NCI-H1930 (cell line): ENCODE measurements at places on chromosomes 1 and 21.

DNA sequence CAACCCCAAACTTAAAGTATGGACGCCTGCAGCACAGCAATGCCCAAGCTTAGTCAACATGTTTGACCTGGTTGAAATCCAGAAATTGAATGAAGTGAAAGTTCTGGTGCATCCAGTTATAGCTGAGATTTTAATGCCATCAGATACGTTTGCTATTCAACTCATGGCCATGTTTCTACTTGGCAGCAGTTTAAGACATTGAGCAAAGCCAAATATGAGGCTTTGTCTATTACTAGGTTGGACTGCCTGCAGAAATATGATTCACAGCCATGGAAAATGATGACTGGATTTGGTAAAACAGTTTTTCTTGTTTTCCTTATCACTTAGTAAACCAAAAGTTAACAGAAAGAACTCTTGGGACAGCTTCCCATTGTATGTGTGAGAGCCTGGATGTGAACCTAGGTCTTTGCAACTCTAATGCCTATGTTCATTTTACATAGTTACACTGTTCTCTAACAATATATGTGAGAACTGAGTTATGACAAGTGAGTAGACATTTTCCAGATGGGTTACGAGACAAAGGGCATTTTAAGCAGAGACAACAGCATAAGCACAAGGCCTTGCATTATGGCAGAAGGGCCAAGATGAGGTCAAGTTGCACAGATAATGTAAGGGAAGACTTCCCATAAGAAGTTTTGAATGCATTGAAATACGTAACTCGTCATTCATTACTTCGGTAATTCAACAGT is 32.4 kb upstream of the MYSM1 start:
- DNase-seq: no peak

DNA sequence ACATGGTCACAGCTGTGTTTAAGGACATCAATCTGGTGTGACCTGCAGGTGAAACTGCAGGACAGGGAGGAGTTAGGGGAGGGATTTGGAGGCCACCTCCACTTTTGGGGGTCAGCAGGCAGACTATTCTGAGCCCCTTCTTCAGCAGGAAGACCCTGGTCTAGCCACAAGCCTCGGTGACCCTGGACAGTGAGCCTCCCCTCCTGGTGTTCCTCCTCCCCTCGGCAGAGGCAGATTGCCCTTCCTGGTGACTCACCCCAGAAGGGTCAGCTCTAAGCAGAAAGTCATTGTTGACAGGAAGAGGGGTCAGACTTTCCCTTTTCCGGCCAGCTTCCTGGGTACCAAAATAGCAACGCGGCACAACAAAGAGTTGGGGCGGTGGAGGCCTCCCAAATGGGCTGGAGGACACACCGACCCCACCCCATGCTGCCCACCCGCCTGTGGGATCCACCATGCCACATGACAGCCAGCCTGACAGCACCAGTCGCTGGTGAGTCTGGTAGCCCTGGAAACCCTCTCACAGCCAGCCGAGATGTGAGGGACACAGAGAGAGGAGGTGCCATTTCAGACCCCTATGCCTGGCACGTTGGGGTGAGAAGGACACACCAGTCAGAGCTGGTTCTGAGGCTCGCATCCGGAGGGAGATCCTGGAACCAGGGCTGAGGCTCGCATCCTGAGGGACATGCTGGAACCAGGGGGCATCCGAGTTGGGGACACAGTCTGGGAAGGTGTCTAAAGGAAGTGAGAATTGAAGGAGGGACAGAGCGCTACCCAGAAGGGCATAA is 14.7 kb upstream of the CSF1 start:
- DNase-seq: no peak

GRCh38 chr1:185316163-185317033 is 645 bp downstream of the IVNS1ABP start:
- DNase-seq: peak; percentile 80

- DNase-seq: no peak
These were observed 2.0 kb downstream of the PI4KB start for GRCh38 chr1:151325231-151325630.

DNA sequence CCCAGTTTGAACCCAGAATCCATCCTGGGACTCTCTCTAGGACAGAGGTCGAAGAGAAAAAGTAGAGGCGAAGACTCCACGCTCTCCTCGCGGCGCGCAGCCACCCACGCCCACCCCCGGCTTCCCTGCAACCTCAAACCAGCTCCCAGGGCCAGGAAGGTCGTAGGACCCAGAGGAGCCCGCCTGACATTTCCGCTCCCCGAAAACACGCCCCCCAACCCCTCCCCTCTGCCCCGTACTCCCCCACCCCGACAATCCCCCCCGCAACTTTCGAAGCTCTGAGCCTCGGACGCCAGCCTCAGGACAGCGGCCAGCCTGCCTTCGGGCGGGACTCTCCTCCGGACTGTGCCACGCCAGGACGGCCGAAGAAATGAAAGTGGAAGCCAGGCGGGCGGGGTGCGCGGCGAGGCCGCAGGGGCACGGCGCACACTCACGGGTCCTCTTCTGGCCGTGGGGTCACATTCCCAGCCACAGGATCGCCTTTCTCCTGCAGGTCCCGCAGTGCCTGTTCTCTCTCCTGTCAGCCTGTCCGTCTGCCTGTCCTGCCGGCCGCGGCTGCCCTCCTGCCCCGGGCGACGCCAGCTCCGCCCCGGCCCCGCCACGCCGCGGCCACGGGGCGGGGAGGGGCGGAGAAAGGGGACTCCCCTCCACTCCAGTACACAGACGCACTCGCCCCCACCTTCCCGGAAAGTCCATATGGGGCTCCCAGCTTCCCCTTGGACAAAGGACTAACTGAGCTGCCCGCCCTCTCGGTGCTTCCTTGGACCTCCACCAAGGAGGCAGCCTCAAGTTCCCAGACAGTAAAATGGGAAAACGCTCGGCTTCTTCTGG is at the start of gene MOB3C:
TSS of gene MOB3C (minus strand) at position 535 of the 831 bp plus-strand sequence. CDS start 3,490 bp downstream, outside the sequence.
- DNase-seq: no peak

DNA sequence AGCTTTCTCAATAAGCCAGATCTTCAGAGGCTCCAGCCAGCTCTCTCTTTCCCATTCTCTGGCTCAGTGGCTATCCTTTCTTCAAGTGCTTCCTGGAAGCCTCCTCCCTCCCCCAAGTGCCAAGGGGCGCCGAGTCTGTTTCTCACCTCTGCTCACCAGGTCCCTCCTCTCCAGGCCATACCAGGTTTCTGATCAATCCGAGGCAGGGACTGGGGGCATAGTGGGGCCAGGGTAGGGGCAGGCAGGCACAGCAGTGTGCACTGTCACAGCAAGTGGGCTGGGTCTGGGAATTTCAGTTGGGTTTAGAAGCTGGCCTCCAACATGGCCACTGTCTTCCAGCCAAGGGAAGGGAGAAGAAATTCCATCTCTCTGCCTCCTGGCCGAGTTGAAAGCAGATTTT is 56.5 kb downstream of the NAV1 start:
- no peak for DNase-seq

DNA sequence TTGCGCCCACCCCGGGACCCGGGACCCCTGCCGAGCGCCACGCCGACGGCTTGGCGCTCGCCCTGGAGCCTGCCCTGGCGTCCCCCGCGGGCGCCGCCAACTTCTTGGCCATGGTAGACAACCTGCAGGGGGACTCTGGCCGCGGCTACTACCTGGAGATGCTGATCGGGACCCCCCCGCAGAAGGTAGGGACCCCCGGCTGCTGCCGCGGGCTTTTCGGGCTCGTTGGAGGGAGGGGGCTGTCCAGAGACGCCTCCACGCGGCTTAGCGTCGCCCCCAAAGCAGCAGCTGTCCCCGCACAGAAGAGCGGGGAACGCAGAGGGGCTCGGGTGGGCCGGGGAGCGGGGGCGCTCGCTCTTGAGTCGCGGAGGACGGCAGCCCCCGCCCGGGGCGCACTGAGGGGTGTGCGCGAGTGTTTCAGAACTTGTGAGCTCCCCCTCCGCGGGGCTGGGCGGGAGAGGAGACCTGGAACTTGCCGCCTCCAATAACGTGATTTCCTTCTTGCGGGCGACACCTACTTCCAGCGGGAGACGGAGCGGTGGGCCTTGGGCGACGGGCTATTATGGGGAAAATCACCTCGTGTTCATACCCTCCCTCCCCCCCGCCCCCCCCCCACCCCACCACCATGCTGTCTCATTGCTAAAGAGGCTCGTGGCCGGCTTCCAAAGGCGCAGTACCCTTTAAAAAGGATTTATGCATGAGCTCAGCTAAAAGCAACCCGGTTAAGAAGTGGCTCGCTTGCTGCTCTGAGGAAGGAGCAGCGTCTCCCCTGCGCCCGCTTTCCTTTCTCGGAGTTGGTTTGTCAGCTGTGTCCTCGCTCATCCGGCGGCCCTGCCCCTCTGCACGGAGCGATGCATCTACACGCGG is 664 bp downstream of the BACE2 start:
- no peak for DNase-seq

- DNase-seq: no peak
These were observed 180.0 kb upstream of the HMGB4 start for GRCh38 chr1:33683913-33684312.

DNA sequence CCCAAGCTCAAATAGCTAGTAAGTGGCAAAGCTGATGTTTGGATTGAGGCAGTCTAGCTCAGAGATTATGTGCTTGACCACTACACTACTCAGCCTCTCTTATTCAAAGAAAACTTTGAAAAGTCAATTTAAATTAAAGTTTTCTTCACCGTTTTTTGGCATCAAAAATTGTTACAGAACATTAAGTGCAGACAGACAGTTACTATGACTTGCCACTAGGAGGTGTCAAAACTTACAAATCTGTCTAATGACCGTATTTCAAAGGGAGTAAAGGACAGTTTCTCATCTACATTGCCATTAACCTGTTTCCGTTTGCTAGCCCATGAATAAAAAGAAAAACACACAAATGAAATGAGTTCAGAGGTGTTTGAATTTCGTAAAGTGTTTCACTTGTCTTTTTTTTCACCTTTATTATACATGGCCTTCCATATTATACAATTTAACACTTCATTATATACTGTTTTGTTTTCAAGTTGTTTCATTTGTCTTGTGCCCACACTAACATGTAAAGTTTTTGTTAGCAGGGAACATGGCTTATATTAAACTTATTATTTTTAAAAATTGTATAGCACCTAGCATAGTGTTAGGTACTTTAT is 57.4 kb upstream of the MTF2 start:
- DNase-seq: peak; percentile 19

- peak; percentile 1 for DNase-seq
These were observed 161.4 kb downstream of the SLC35F3 start for GRCh38 chr1:234065794-234066447.

DNA sequence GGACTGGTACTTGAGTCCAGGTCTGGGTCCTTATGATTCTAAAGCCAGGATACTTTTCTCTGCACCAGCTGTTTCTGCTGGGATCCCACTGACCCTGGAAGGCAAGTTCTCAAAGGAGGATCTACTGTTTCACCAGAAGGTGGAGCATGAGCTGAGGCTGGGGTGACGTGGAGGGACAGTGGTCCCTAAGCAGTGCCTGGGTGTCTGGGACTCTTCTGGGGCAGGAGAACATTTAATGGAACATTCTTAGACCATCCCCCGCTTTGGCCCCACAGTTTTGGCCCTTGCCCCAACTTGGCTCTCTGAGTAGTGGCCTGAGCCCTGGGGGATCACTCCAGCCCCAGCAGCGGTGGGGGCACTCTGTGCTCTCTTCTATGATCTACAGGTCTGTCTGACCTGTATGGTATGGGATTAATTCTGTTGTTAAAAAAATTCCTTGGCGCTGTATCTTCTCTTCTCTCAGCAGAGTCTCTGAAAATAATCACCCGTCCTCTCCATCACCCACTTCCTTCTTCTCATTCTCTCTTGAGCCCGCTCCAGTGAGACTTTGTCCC is 60.3 kb upstream of the CSF3R start:
- DNase-seq: peak; percentile 28

- DNase-seq: no peak
These were observed 183.6 kb upstream of the RAB4A start for GRCh38 chr1:229087339-229087738.

GRCh38 chr1:41461790-41462679 is 22.4 kb downstream of the EDN2 start:
- no peak for DNase-seq

DNA sequence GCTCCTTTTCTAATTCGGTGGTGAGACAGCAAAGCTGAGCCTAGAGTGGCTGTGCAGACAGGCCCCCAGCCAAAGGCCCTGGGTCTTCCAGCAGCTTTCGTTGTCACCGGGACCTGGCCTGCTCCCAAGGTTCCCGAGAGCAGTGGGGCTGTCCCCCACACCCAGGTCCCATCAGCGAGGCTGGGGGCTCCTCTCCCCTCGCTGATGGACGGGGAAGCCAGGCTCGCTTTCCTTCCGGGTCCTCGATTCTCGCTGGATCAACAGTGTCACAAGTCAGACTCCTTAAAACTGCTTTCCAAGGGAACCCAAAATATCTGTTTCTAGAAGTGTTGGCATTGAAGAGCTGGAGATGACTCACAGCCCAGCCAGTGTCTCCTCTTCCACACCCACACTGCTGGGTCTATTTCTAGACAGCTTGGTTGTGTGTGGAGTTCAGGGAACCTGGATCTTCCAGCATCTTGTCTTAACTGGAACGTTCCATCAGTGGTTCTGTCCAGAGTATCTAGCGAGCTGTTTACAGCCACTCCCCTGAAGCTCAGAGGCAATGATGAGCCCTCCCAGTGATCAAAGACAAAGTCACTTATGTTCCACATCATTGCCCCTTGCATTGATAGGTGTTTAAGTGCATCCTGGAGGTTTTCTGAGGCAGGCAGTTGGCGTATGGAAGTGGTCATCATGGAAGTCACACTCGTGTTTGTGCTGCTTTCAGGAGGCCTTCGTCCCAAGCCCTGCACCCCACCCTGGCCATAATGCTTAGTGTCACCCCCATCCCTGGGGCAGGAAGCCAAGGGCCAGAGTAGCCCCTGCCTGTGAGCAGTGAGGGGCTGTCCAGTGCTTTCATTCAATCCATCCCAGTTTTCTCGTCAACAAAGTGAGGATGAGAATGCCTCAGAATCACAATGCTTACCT is 35.2 kb downstream of the RRP1 start:
- DNase-seq: no peak

DNA sequence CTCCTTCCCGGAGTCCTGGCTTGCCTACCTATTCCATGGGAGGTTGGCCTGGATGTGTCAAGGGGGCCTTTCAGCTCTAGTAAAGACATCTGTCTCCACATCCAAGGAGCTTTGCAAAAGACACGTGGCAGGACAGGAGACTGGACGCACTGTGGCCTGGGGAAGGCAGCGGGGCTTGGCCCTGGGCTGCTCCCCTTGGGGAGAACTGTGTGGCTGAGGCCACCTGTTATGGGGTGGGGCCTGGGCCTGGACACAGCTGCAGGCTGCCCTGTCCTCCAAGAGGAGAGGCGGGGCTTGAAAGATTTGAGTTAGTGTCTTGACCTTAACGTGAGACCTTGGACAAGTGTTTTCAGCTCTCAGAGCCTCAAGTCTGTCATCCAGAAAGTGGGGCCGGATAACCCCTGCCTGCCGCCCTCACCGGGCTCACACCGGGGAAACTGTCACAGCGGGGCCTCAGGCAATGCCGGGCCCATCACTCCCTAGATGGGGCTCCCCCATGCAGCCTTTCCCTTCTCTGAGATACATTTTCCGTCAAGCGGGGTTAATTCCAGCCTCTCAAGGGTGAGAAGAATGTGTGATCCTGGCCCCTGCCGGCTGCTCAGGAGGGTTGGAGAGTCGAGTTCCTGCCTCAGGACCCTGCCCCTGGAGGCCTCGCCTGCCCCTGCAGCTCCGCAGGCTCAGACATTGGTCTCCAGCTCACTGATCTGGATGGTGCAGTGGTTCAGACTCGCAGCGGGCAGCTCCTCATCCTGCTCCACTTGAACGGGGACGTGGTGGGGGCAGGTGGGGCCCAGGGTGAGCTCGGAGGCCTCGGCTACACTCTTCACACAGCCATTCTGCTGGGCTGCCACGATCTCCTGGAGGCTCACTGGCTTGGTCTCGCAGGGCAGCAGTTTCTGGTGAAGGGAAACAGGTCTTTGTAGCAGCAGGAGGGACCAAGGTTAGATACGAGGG is 25.6 kb downstream of the PODN start:
- no peak for DNase-seq

GRCh38 chr1:33012165-33012564 is 24.5 kb downstream of the AK2 start:
- DNase-seq: no peak

GRCh38 chr1:224563666-224564065 is 52.5 kb upstream of the CNIH3 start:
- DNase-seq: no peak
